ENCODE measurements at places on chromosomes 1 and 21. TPM values are rescaled to one million over a fixed set of nuclear protein-coding genes. Genes with fewer than 3 reads are reported as not detected.

Gene CNN3
- 72.3 TPM for total RNA-seq

Gene PROX1
- 0.13 TPM for total RNA-seq

Gene S100A1
- 2.9 TPM for total RNA-seq

Gene CFHR2
- total RNA-seq: not detected

Gene AMY1A
- total RNA-seq: not detected

Gene MSH4
- 0.26 TPM for total RNA-seq

Gene TMEM52
- total RNA-seq: 2.5 TPM

Gene MORN1
- 21.3 TPM for total RNA-seq

Gene ZNF683
- not detected for total RNA-seq

Gene ZBTB7B
- 55.8 TPM for total RNA-seq

Gene SPRR2A
- total RNA-seq: not detected

Gene COA7
- 44.9 TPM for total RNA-seq

Gene GPATCH2
- total RNA-seq: 11.2 TPM

Gene C1orf226
- total RNA-seq: 38.4 TPM

Gene SERTAD4
- total RNA-seq: 0.31 TPM

Gene DIRAS3
- total RNA-seq: not detected

Gene TEX38
- total RNA-seq: not detected

Gene CYP4X1
- 1.3 TPM for total RNA-seq

Gene SDHB
- total RNA-seq: 212 TPM

Gene LCA5L
- 0.87 TPM for total RNA-seq

Gene NBPF6
- total RNA-seq: not detected

Gene SYT6
- not detected for total RNA-seq

Gene UTS2
- not detected for total RNA-seq

Gene WDR47
- 9.6 TPM for total RNA-seq

Gene TCHH
- 0.28 TPM for total RNA-seq

Gene APCS
- 0.33 TPM for total RNA-seq

Gene ARHGEF19
- 21.6 TPM for total RNA-seq

Gene DMRTA2
- not detected for total RNA-seq

Gene MTR
- 33.7 TPM for total RNA-seq

Gene DYRK3
- 12.0 TPM for total RNA-seq

Gene VWA5B1
- not detected for total RNA-seq

Gene AGT
- total RNA-seq: 0.87 TPM

Gene IGSF21
- not detected for total RNA-seq

Gene UBE2U
- total RNA-seq: not detected

Gene FHL3
- total RNA-seq: 23.4 TPM

Gene MRPL20
- total RNA-seq: 196 TPM

Gene TLR5
- 0.21 TPM for total RNA-seq

Gene PYHIN1
- total RNA-seq: not detected

Gene KRTAP13-2
- total RNA-seq: not detected

Data from Panc1 (cell line).